Stromal cell of bone marrow (primary cell): ENCODE measurements at places on chromosomes 6 and 20.
A peak's percentile ranks its signal among the peaks of the same experiment; 100 is the strongest.

DNA sequence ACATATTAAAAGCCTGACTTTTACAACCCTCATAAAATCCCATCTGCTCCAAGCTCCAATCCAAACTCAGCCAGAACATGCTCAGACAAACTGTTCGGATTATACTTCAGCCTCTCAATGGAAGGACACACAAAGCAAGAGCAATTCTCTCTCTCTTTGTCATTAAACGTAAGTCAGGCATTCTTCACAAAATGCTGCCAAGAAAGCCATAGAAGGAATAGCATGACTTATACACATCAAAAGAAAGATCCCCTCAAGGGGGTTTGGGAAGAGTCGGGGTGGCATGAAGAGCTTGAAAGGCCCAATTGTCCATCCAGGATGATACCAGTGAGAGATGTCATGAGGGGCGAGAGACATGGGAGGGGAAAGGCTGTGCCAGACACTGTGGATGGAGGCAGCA lies 268.9 kb downstream of the PREX1 start:
- no peak for DNase-seq

GRCh38 chr20:36950414-36951197 lies 902 bp downstream of the SAMHD1 start:
- DNase-seq, result no peak

DNA sequence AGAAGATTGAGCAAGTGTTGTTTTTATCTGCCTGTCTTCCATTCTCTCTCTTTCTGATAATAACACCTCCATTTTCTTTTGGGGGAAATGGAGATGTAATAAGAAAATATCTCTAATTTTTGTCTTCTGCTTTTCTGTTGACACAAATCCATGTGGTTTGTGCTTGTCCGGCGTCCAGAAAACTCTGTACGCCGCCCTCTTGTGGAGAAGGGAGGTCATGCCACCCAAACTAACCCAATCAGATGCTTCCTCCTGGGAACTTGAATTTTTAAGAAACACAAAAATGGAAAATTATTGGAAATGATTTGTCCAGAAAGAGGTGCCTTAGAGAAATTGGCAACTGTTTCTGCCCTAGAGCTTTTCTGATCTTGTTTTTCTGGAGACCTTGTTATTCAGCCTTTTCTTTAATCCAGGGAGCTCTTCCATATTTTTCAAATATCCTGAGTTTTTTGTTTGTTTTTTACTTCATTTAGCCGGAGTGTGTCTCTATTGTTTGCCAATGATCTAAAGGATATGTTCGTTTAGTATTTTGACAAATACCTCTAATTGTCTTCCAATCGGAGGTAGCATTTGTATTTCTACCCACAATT lies 17.8 kb upstream of the FNDC1 start:
- peak; percentile 41 for DNase-seq

- peak; percentile 56 for DNase-seq
Observed at GRCh38 chr20:10924644-10925201, 250.9 kb upstream of the JAG1 start.

DNA sequence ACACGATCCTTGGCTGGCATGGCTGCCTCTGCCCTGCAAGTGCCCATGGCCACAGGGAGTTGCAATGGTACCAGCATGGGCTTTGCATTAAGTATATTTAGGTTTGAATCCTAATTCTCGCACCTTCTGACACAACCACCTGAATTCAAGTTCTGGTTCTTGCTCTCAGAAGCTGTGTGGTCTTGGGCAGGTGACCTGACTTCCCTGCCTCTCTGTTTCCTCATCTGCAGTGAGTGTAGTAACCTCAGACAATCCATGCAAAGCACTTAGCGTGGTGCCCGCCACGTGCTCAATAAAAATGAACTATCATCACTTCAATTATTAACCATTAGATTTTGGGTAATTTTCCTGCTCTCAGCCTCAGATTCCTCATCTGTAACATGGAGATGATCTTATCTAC lies 378.8 kb upstream of the ARID1B start:
- no peak for DNase-seq

DNA sequence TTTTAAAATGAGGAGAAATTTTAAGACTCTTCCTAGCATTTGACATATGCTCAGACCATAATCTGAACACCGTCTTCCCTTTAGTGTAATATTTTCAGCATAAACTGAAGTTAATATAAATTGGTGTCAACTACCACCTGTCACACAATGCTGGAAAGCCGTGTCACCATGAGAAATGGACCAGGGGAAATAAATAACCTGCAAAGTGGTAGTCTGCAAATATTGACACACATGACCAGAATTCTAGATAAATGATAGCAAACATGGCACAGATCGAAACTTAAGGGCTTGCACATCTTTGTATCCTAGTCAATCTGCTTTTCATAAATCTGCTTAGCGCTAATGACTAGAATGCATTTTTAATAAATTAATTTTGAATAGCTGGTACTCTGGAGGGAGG lies 191.9 kb downstream of the CD83 start:
- DNase-seq, result no peak

DNA sequence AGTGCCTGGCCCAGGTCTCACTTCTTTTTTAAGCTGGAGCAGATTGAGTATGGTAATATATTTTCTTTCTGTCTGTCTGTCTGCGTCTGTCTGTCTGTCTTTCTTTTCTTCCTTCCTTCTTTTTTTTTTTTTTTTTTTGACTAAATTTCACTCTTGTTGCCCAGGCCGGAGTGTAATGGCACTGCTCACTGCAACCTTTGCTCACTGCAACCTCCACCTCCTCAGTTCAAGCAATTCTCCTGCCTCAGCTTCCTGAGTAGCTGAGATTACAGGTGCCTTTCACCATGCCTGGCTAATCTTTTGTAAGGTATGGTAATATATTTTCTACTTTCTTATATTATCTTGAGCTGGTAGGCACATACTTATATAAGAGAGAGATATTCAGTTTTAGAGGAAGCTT lies 196.3 kb upstream of the MARCKS start:
- no peak for DNase-seq

GRCh38 chr6:20367743-20368485 lies 33.8 kb upstream of the E2F3 start:
- no peak for DNase-seq

DNA sequence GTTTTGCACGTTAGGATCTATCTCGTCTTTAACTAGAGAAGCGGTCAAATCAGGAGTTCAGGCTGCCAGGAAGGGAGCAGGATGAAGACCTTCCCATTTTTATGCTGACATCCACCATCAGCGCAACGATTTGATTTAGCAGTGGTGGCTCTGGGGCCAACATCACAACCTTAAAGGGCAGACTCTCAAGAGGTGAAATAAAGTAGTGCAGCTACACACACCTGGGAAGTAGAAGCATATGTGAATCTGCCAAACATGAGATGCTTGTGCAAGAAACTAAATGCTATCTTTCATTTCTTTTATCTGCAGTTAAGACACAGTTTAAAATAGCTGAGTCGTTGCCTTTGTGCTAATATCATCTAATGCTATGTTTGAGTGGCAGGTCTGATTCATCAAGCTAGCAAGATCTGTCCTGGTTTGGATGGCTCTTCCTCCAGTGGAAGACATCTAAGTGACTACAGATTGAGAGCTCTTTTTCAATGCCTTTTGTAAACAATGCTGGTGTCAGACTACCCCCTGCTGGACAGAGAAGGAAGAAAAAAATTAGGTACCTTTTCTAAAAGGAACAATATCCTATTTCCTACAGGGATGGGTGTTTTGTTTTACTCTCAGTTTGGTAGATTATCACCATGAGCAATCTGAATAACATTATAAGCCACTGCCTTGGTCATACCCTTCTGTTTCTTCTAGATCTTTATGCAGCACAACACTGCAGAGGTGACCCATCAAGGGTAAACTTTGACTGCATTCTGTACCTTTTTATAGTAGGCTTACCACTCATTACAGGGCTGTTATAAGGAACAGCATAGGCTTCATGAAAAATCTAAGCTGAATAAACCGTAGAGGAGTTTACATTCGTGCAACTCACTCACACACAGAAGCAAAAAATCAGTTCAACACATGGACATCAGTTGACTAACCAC lies 171.6 kb upstream of the FBXL4 start:
- DNase-seq, result peak; percentile 19

DNA sequence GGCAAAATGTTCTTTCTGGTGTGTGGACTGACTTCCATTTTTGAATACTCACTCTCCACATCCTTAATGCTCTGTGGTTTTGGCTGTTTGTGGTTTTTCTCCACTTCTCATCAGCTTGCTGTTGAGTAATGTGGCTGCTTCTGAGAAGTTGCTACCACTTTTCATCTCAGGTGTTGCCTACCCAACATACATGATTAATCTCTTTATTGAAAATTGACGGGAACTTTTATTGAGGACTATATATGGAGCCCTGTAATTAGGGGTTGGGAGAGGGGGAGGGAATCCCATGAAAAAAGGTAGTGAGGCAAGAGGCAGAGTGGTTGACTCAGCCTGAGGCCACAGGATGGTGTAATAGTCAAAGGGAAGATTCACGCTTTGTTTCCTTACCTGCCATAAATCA lies 17.6 kb downstream of the IL22RA2 start:
- peak; percentile 54 for DNase-seq

DNA sequence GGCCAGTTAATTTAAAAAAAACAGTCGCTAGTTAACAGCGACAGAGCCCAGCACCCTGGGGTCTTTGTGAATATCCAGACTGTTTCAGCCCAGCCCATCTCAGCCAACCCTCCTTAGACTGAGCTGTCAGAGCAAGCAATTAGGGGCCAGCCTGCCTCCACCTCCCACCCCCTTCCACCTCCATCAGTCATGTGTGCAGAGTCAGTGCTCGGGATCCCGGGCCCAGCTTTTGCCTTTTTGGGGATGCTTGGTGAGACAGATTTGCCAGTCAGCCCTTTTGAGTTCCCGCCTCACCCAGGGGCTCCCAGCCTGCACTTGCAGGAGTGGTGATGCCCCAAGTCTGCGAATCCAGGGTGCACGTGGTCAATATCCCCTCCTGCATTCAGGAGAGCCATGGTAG lies 6.5 kb upstream of the FAM83D start:
- no peak for DNase-seq

GRCh38 chr6:168438783-168439520 lies 2.0 kb upstream of the SMOC2 start:
- no peak for DNase-seq

- DNase-seq, result no peak
Observed at GRCh38 chr20:61289166-61289565, 37.1 kb downstream of the CDH4 start.

GRCh38 chr6:111382476-111383294 lies 100.3 kb downstream of the REV3L start:
- DNase-seq, result peak; percentile 13

GRCh38 chr20:51987812-51988211 lies 185.5 kb upstream of the SALL4 start:
- DNase-seq, result no peak

DNA sequence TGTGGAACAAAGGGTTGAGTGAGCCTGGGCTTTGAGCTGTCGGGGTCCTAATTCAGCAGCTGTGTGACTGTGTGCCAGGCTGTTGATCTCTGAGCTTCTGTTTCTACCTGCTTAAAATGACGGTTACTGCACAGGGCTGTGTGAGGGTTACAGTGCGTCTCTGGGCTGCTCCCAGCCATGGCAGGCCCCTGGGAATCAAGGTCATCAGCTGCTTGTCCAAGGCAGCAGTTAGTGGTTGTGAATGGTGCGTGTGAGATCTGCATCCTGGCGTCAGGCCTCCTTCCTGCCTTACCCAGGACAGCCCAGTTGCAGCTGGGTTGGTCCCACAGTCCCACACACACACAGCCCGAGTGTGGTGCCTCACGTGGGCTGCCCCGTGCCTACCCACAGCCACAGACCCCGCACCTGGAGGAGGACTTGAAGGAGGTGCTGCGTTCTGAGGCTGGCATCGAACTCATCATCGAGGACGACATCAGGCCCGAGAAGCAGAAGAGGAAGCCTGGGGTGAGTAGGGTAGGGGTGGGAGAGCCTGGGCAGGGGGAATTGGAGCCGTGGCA lies 15.6 kb downstream of the GTSF1L start:
- DNase-seq, result no peak

DNA sequence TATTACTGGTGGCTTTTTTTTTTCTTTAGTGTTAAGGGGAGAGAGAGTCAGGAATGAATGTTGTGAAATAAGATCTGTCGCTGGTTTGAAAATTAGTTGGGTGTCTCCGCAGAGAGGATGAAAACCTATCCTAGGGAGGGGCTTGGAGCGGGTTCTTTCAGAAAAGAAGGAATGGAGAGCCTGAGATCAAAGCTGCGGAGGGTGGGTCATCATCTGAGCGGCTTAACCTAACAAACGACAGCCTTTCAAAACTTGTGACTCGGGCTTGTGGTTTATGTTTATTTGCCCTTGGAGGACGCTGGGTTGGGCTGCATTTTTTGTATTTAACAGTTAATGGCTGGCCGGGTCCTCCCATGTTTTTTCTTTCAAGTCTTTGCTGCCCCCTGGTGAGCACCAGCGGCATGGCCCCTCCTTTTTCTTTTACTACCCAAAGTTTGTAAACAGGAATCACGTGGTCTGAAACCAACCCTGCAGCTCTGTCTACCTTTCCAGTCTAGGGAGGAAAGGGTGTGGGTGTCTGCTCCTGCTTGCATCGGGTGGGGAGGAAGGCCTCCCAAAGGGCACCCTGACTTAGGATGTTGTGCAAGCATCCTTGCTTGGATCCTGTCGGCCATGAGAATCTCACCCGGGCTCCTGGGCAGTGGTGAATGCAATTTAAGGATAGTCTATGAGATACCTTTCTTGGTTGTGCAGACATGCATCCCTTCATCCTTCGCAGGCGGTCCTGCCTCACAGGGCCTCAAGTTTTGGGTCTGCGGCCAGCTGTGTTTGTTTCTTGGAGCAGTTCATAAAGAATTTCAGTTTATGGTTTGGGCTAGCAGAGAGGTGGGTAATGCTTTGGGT lies 2.2 kb downstream of the PIM1 start:
- DNase-seq, result peak; percentile 83

GRCh38 chr6:16540804-16541752 lies 220.2 kb downstream of the ATXN1 start:
- DNase-seq, result no peak

DNA sequence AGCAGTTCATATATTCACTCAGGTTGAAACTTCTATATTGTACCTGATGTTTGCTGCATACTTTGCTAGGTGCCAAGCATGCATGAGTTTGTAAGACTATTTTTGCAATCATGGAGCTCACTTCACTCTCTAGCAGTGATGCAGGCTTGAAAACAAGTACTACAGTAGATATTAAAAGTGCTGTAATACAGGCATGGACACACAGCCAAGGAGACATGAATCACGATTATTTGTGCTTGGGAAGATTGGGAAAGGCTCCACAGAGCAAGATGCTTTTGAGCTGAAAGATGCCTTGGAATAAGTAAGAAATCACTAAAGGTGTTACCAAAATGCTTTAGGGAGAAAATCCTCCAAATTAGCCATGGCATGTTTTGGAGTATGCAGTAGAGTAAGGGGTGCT lies 427.4 kb downstream of the UTRN start:
- DNase-seq, result peak; percentile 52
